Prostate gland (tissue), 2 donors: ENCODE measurements at places on chromosomes 13 and 19.

DNA sequence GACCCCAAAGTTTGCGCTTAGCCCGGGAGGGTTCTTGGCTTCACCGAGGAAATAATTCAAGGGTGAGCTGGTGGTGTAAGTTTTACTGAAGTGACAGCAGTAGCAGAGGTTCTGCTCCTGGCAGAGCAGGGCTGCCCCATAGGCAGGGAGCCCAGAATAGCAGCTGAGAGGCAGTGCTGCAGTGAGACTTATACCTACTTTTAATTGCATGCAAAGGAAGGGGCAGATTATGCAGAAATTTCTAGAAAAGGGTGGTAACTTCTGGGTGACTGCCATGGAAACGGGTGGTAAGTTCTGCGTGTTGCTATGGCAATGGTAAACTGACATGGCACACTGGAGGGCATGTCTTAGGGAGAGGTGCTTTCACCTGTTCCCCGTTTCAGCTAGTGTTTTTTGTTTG lies 17.5 kb upstream of the CAMSAP3 start:
- no peak for DNase-seq

- DNase-seq: no peak
These were observed 124.4 kb upstream of the SPATA13 start for GRCh38 chr13:24036115-24036514.

DNA sequence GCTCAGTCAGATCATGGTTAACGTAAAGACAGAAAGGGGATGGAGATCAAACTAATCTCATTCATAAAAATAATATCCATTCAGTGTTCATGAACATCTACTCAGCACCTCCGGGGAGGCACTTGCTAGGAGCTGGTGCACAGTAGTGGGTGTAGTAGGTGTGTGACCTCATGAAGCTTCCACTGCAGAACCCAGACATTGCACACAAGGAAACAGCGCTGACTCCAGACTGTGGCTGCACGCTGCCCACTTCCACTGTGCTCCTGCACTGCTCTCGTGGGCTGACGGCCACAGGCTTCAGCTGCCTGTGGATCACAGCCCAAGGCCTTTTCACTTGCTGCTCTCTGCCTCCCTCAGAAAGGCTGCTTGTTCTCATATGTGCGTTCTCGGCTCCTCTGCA lies 214.4 kb upstream of the ZNF507 start:
- no peak for DNase-seq

- DNase-seq: peak; percentile 96
These were observed 21.0 kb upstream of the GDF15 start for GRCh38 chr19:18364826-18365528.

DNA sequence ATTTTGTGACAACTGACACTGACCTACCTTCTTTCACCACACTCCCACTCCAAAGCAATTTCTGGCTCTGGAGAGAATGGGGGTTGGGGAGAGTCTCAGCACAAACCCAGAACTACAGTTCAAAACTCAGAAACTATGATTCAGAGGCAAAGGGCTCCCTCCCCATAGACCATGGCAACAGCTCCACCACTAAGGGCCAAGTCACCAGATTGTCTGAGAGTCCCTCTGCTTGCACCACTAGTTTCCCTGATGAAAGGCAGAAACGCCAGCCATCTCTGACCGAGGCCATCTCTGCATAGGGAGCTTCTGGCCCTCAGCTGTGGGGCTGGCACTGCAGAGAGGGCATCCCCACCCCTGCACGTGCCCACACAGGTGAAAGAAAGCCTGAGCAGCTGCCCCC lies 112.4 kb upstream of the VSTM2B start:
- DNase-seq: no peak

DNA sequence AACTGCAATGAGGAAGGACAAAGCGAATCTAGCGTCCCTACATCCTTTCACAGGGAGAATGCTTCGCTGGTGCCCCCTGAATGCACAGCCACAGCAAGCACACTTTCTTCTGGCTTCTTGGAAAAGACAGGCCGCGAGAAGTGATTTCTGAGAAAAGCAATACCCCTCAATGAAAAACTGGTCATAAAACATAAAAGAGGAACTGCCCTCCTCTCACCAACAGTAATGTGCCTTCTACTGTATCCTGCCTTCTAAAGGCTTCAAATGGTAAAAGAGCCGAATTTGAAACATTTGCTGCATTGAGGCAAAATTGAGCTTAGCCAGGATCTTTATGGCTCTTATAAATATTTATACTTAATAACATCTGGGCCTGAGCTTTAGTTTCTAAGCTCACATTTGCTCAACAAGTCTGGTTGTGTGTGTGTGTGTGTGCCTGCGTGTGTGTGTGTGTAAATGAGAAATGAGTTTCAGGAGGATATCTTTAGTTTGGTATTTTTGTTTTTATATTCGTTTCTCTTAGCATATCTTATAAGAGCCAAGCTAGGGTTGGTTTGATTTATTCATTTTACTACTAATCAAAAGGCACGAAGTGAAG lies 246.1 kb upstream of the MAB21L1 start:
- DNase-seq: no peak
